Upper lobe of left lung (tissue), 6 donors: ENCODE measurements at places on chromosomes 2 and 18. TPM values are rescaled to one million over a fixed set of nuclear protein-coding genes. Genes with fewer than 3 reads are reported as not detected.
A peak's percentile ranks its signal among the peaks of the same experiment; 100 is the strongest.

SMYD1 gene
- not detected for total RNA-seq

REG3G gene
- total RNA-seq: not detected

- DNase-seq: no peak
- H3K4me3 ChIP-seq: no peak overlapping the region
- no peak overlapping the region for H3K27ac ChIP-seq
- no peaks in the 10 kb centered on the region for H3K36me3 ChIP-seq
Measured at GRCh38 chr2:141595316-141595920, 535.4 kb downstream of the LRP1B start.

GRCh38 chr2:64025741-64026140 is 6.5 kb upstream of the VPS54 start:
- no peak for DNase-seq
- no peak overlapping the region for H3K27ac ChIP-seq
- H3K27me3 ChIP-seq: no peaks in the 10 kb centered on the region

GRCh38 chr2:152421521-152422370 is 86.8 kb downstream of the FMNL2 start:
- H3K36me3 ChIP-seq: no peaks in the 10 kb centered on the region
- peak overlapping the region; percentile 67 for H3K27ac ChIP-seq
- peak; percentile 62 for DNase-seq
- H3K4me1 ChIP-seq: peaks cover 30% of the 10 kb centered on the region
- no peak overlapping the region for H3K4me3 ChIP-seq

DNA sequence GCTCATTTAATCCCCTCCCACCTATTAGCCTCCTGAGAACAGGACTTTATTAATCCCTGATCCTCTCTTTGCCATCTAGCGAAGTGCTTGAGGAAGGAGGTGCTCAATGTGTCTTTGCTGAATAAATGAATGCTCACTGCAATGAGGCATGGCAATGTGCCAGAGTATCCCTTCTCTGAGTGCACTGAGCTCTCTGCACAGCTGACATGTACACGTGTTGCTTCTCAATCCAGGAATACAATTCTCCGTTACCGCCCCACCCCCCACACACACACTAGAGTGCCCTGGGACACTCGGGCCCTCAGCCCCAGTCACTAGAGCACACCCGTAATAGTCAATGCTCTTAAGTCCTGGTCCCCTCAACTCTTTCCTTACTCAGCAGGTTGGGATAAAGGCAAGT is 41.4 kb downstream of the FAM178B start:
- no peaks in the 10 kb centered on the region for H3K4me1 ChIP-seq
- H3K27ac ChIP-seq: no peak overlapping the region
- H3K36me3 ChIP-seq: no peaks in the 10 kb centered on the region
- no peak overlapping the region for H3K4me3 ChIP-seq
